ENCODE measurements at places on chromosomes 7 and 10. TPM values are rescaled to one million over a fixed set of nuclear protein-coding genes. Genes with fewer than 3 reads are reported as not detected.

CTTNBP2 gene
- polyA plus RNA-seq = not detected

CDK1 gene
- 20.8 TPM for polyA plus RNA-seq

HERPUD2 gene
- polyA plus RNA-seq = 39.2 TPM

AMPH gene
- 0.05 TPM for polyA plus RNA-seq

FAM131B gene
- 43.6 TPM for polyA plus RNA-seq
